ENCODE measurements at places on chromosomes 2 and 18.
A peak's percentile ranks its signal among the peaks of the same experiment; 100 is the strongest.

DNA sequence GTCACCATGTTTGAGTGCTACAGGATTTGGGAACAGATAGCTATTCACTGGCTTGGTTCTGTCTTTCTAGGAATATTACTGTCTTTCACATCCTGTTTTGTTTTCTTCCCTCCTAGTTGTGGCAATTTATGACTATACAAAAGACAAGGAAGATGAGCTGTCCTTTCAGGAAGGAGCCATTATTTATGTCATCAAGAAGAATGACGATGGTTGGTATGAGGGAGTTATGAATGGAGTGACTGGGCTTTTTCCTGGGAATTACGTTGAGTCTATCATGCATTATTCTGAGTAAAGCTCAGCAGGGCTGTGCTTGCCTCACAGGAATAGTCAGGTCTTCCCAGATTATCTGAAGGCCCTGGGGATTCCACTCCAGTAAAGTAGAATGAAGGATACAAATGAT is 98.9 kb downstream of the ABI2 start:
- no peak for DNase-seq

- DNase-seq: no peak
Measured at GRCh38 chr2:30406853-30407252, 40.2 kb upstream of the LCLAT1 start.

DNA sequence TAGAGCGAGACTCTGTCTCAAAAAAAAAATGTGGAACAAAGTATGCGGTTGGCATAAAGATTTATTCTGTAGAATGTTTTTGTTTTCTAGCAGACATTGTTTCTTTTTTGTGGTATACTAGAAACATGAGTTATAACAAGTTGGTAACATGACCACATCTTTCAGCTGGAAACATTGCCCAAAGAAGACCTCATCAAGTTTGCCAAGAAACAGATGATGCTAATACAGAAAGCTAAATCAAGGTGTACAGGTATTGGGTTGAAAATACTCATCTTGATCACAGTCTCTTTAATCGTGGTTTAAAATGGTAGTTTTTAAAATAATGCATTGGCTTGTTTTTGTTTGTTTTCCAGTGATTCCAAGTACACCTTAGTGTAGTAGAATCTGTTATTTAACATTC is 1.9 kb downstream of the GCC2 start:
- no peak for DNase-seq

- no peak for DNase-seq
Measured at GRCh38 chr2:60379216-60379615, 174.2 kb downstream of the BCL11A start.

DNA sequence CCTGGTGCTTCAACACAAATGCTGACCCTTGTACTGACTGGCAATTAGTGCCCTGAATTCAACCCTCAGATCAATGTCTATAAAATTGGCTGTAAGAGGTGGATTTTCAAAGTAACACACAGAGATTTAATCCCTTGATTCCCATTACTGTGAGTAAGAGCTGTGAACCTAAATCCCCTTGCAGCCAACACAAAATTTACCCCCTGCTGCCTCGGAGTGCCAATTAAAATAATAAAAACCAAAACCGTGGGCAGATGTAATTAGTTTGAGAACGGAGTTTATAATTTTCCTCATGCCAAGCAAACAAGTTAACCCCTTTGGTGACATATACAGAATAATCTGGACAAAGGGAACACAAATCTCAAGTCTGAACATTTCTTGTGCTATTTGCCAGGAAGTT is 55.8 kb upstream of the REV1 start:
- no peak for DNase-seq

- DNase-seq: no peak
Measured at GRCh38 chr18:21826641-21827302, 86.2 kb downstream of the MIB1 start.

DNA sequence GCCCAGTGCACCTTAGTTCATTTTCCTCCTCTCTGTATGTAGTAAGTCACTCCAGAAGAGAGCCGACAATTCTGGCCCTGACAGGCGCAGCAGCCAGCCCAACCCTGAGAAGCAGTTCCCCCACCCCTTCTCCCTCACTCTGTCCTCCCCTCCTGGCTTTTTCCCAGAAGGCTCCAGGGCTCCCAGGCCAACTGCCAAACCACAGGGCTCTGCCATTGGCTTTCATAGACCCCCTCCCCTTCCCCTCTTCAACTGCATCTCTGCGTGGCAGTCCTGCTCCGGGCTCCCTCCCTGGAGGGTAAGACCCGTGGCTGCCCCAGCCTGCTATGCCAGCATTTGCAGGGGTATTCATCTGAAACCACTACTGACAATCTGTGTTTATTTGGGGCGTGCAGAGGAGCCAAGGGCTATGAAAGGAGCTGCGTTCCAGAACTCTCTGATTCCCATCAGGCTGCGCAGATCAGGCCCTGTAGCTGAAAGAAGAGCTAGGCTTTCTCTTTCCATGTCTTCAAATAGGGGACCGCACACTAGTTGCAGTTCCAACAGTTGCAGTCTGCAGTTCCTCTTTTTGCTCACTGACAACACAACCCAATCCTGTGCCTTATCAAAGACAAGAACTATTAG is 388.6 kb upstream of the TNP1 start:
- peak; percentile 84 for DNase-seq

DNA sequence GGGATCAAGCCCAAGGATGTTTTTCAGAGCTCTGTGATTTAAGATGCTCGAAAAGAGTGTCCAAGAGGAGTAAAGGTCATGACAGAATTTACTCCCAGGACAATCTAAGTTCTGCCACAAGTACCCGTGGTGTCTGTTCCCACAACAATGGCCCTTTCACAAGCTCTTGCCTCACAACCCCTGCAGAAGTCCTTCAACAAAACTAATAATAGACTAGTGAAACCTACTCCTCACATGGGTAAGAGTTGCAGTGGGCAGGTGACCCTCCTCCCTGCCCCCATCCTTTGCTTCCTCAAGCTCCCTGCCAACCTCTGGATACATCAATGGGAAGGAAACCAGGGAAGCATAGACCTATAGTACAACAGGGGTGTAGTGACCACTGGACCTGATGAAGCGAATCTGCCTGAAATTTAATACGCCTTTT is 34.9 kb downstream of the PTCD3 start:
- DNase-seq: no peak

GRCh38 chr18:31943878-31944816 is 1.2 kb upstream of the TRAPPC8 start:
- peak; percentile 14 for DNase-seq

GRCh38 chr18:24421831-24422230 is 4.6 kb upstream of the IMPACT start:
- no peak for DNase-seq

DNA sequence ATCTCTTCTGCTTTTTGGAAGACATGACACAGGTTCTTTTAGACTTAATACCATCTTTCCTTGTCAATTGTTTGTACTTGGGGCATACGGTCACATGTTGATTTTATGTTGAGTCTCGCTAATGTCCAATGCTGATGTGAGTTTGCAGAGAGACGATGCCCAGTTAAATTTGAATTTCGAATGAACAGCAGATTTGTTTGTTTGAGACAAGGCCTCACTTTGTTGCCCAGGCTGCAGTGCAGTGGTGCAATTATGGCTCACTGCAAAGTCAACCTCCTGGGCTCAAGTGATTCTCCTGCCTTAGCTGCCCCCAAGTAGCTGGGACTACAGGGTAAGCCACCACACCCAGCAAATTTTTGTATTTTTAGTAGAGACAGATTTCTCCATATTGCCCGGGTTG is 473.5 kb downstream of the RIT2 start:
- DNase-seq: no peak

DNA sequence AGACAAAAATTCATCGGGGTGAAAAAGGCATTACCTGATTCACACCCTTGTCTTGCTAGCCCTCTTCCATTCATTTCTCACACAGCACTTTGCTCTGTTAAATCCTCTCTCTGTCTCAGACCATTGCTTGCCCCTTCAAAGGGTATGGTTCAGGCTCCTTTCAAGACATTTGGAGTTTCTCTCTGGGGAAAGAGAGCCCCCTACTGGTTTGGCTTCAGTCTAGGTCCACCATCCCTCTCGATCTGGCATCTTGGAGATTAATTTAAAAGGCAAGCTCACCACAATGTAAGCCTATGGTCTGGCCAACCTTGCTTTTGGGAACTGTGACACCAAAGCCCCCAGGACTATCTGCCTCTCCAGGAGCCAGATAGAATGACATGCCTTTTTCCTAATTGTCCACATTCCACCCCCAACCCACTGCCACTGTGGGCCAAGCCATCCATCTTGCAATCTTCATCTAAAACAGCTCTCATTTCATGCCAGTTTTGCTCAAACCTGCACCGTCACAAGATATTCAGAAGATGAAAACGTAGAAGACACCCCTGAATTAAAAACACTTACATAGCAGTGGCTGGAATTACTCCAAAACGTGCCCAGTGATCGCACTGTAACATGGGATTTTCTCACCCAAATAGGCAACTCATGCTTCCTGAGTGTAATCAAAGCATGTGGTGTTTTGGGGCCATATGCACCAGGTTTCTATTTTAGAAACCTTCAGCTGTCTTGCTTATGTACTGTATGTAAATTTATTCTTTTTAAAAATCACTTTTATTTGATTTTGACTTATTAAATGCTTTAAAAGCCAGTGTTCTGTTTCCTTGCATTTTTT is 93.9 kb downstream of the FARSB start:
- peak; percentile 76 for DNase-seq

GRCh38 chr18:78912844-78913243 is 66.8 kb upstream of the SALL3 start:
- no peak for DNase-seq

- DNase-seq: no peak
Measured at GRCh38 chr18:41655074-41655473, 300.0 kb upstream of the PIK3C3 start.

DNA sequence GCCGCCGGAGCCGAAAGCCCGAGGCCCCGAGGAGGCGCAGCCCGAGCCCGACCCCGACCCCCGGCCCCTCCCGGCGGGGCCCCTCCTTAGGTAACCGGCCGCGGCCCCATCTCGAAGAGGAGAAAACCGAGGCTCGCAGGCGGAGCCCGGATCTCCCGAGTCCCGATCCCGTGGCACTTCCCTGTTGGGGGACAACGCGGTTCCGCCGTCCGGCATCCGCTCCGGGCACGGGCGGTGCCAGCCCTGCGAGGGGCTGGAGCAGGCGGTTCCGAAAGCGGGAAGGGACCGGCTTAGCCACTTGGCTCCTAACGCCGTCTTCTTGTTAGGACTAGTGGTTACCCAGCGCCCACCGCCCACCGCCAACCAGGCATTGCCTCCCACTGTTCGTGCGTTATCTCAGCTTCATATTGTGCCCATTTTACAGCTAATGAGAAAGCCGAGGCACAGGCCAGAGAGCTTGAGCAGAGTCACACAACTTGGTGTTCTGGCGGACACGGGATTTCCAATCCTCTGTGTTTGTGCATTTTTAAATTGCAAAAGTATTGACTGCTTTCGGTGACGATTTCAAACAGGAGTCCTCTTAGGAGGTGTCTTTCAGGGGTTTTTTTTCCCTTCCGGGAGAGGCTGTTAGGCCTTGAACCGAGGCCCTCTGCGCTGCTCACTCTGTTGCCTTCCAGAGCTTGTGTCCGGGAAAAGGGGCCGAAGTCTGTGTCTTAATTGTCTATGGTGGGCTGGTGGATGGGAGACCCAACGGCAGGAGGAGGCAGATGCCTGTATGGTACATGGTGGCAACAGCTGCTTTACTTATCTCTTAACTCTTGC is 562 bp downstream of the CENPA start:
- DNase-seq: no peak

DNA sequence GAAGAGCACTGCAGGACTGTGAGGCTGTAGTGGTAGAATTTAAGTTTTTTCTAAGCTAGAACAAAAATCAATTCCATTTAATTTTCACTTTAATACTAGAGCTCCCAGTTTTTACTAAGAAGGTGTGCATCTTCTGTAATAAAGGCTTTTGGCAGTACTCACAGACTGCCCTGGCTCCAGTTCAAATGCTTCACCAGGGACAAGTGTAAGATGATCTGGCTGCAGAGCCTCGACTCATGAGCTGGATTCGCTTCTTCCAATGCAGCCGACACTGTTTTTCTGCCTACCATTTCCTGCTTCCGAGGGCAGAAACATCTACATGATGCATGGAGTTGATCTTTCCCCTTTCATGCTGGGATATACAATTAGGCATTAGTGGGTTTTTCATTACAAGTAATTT is 87.0 kb downstream of the FARSB start:
- no peak for DNase-seq

GRCh38 chr2:178110681-178111080 is 1.6 kb upstream of the RBM45 start:
- DNase-seq: no peak

- no peak for DNase-seq
Measured at GRCh38 chr2:241469746-241470145, 38.6 kb downstream of the STK25 start.

DNA sequence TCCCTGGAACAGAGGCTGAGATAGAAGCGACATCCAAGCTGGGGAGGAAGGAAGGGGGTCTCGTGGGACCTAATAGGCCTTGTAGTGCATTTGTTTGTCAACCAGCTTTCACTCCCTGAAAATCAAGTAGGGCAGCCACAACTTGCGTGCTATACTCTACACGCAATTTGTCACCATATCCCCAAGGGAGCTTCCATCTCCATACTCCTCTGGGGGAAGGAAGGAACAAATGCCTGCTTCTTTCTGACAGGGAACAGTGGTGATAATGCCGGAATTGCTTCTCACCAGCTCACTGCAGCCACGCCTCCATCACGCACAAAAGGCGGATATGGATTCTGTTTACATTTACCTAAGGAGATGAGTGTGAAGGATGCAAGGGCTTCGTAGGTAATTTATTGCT is 213.4 kb downstream of the TMEM163 start:
- DNase-seq: no peak

DNA sequence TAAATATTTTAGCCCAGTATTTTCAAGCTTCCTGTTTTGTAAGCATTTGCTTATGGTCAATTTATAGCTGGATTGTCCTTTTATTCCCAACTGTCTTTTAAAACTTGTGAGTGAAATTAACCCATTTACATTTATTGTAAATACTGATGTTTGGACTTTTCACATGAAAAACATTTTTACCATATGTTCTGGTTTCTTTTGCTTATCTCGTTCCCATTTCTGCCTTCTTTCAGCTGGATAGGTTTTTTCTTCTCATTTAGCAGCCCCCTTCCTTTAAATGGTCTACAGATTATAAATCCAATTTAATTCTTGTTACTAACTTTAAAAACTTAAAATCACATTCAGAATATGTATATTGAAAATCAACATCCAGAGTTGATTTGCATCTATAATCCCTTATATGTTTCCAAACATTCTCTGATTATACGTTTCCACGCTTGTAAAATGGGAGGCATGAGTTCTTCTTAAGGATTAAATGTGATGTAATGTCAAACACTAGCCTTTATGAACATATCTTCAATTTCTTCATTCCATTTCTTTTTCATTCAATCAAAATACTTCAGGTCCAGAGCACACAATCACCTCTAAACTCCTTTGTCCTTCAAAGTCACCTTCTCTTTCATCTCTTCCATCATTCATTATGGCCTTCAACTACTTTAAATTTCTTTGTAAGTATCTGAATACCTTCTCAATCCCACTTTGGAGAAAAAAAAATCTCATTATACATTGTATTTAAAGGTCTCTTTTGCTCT is 1.1 kb upstream of the KDM3A start:
- DNase-seq: no peak

- DNase-seq: no peak
Measured at GRCh38 chr2:104878863-104879512, 25.1 kb downstream of the POU3F3 start.

- DNase-seq: no peak
Measured at GRCh38 chr2:177633910-177634294, 241.3 kb downstream of the AGPS start.
